IMR-90 (cell line): ENCODE measurements at places on chromosomes 6 and 20.
A peak's percentile ranks its signal among the peaks of the same experiment; 100 is the strongest.

GRCh38 chr6:127202676-127203075 lies 64.0 kb upstream of the RNF146 start:
- no peak for DNase-seq
- H3K36me3 ChIP-seq = no peaks in the 10 kb centered on the region
- H3K4me3 ChIP-seq = no peak overlapping the region
- H3K27me3 ChIP-seq = no peaks in the 10 kb centered on the region
- H3K4me1 ChIP-seq = peaks cover 2% of the 10 kb centered on the region; the same call in 1 of the 2 replicates

GRCh38 chr6:97052152-97052787 lies 127.7 kb downstream of the KLHL32 start:
- no peak overlapping the region for H3K27ac ChIP-seq
- no peak overlapping the region for H3K4me3 ChIP-seq
- H3K36me3 ChIP-seq = no peaks in the 10 kb centered on the region
- no peaks in the 10 kb centered on the region for H3K27me3 ChIP-seq

DNA sequence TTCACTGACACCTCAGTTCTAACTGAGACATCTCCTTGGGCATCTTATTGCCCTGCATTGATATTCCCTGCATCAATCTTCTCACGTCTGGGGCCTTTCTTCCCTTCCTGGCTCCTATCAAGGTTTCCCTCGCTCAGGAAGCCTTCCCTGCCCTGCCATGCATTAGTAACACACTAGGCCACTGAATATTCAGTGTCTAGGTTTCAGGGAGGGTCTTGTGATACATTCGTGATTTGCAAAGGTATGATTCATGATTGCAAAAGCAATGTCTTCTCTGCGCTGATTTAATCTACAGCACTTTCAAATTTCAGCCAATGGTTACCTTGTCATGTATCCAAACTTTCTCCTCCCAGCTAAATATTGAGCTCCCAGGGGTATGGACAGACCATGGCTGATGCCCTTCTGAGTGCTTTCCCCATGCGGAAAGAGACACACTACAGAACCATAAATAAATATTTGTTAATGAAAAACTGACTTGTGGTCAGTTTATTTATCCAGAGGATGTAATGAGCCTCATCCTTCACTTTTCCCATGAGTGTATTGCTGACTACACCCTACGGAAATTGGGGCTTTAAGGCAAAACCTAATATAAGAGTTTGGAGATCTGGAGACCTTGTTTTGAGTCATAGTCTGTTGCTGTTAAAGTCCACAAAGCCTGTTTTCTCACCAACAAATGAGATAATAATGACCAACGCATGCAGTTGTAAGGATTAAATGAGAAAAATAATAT lies 21.6 kb upstream of the PCSK2 start:
- no peak overlapping the region for H3K4me3 ChIP-seq
- H3K27ac ChIP-seq = no peak overlapping the region

- H3K36me3 ChIP-seq = no peaks in the 10 kb centered on the region
- peak overlapping the region; percentile 46; the same call in 1 of the 2 replicates for H3K27ac ChIP-seq
- peak; percentile 44 for DNase-seq
- H3K27me3 ChIP-seq = peaks cover 8% of the 10 kb centered on the region
- peaks cover 7% of the 10 kb centered on the region; the same call in 1 of the 2 replicates for H3K4me1 ChIP-seq
- no peak overlapping the region for H3K4me3 ChIP-seq
Measured at GRCh38 chr20:25039697-25040437, 18.1 kb downstream of the ACSS1 start.

DNA sequence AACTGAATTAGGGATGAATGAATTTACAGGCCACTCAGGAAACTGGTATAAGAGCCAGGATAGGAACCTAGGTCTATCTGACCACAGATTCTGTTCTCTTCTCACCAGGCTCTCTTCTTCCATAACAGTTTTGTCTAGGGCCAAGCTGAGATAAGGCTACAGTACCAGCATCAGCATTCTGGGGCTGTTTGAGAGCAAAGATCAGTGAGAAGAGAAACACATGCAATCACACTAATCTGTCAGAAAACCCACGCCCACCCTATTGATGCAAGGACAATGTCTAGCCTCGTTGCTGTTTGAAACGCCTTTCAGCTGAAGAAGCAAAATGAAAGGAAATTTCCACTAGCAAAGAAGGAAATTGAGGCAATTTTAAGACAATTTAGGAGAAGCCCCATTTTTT lies 137.7 kb downstream of the LCA5 start:
- no peaks in the 10 kb centered on the region for H3K4me1 ChIP-seq
- no peaks in the 10 kb centered on the region for H3K36me3 ChIP-seq
- H3K4me3 ChIP-seq = no peak overlapping the region
- no peak for DNase-seq
- H3K27ac ChIP-seq = no peak overlapping the region

GRCh38 chr6:48139818-48140614 lies 29.0 kb upstream of the PTCHD4 start:
- no peaks in the 10 kb centered on the region for H3K4me1 ChIP-seq
- H3K27ac ChIP-seq = no peak overlapping the region
- no peaks in the 10 kb centered on the region for H3K36me3 ChIP-seq
- DNase-seq = no peak
- H3K27me3 ChIP-seq = no peaks in the 10 kb centered on the region
